NCI-H1694 treated with DMSO at 0.1 percent for 48 hours (cell line): ENCODE measurements at places on chromosomes 1 and 21.

DNA sequence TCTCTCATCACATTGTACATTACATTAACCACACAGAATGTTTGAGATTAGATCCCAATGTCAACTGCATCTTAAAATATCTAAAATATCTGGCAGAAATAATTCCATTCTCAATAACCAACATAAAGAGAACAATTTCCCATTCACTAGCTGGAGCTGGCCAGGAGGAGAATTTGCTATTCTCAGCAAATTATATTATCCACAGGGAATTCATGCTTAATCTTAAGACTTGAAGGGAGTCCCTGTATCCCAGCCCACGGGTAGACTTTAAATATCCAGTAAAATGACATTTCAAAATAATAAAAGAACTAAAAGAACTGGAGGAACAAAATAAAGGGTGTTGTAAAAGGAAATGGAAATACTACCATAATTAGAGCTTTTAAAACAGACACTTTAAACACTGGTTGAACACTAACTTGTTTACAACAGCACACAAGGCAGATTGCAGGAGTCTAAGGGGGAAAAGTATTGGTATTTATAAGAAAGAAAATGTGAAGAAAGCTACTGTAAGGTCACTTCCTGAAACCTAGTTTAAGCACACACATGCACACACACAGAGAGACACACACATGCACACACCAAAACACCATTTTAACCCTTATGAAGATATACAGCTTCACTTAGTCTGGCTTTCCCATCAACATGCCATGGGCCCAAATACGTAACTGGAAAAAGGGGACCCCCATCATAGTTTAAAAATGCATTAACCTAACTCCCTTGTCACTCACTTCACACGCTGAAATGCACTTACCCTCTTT, 107.0 kb downstream of the PTPN14 start:
- DNase-seq: no peak

GRCh38 chr1:82849460-82849859, 1048.7 kb downstream of the ADGRL2 start:
- no peak for DNase-seq

- no peak for DNase-seq
Measured at GRCh38 chr1:114002492-114003239, 23.4 kb downstream of the OLFML3 start.

DNA sequence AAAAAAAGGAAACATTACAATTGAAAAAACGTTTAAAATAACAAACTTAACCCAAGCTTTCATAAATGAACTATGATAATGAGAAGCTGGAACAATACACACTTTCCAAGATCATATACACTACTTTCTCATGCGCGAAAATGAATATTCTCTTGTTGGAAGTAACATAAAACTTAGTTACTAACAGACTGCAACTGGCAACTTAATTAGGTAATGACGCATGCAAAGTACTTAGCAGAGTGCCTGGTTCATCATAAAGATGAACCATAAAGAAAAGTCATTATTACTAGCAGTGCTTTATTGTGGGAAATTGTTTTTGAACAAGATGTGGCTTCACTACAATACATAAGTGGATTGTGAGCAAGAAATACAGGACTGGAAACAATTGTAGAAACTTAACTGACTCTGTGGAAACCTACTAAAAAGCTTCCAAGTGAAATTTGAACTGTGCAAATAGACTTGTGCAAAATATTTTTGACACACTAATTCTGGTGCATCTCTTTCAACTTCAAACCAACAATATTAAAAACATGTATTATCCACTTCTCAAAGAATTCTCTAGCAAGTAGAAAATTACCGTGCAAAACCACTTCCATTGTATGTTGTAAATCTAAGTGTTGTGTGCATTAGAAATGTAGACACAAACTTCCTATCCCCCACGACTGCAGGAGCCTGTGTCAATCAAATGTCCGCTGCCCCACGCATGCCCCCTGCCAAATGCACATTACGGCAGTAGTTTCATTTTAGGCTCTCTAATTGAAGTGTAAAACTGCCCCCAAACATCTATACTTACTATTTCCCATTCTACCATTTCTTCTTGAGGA, 2.0 kb downstream of the ARHGAP29 start:
- DNase-seq: no peak

GRCh38 chr1:116325922-116326321, 47.1 kb upstream of the ATP1A1 start:
- no peak for DNase-seq

DNA sequence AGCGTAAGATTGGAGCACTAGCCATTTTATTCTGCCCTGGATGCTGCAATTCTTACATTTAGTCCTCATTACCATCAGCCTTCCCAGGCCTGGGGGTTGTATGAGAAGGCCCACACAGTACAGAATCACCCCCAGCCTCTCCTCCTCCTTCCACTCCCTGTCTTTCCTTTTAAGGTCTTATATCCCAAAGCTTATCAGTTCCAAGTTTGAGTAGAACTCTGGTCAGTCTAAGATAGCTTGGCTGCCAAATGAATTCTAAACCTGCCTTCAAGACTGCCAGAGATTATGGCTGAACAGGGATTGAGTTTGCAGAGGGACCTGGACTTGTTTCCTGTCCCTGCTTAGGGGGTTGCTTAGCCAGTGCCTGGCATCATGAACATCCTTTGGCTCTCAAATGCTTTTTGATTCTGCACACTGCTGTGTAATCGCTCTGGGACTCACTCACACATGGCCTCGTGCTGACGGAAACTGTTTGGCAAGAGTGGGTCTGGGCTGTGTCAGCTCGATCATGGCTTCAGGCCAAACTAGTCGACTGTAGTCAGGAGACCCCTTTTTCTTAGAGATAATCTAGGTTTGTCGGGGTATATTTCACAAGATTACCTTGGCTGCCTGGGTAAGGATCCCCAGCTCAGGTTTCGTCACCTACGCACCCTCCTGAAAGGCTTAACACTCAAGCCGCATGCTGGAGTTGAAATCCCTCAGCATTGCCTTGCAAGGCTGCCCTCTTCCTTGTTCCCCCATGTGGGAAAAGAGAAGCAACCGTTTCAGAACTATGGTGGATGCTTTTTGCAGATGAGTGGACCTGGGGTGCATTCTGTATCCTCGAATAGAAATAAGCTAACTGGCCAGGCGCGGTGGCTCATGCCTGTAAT, 252.6 kb downstream of the NFIA start:
- peak; percentile 25 for DNase-seq
